CD4-positive, alpha-beta T cell treated with Interleukin-6 at 100 ng/mL for 8 hours (primary cell): ENCODE measurements at places on chromosomes 4 and X.

- DNase-seq = no peak
Measured at GRCh38 chr4:163988865-163989264, 494.4 kb downstream of the TMA16 start.

DNA sequence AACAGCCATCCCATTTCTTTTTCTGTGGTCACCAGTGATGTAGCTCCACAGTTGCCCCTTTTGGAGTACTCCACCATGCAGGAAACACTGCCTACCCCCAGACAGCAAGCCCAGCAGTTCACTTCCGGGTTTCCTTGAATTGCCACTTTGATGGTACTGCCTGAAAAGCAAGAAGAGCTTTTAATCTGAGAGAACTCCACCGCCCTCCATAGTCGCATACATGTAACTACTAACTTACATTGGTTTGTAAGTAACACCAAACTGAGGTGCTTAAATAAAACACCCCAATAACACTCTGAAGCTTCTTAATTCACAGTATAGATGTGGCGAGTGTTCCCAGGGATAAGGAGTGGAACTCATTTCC is 53.6 kb upstream of the HPSE start:
- DNase-seq = peak; percentile 50

DNA sequence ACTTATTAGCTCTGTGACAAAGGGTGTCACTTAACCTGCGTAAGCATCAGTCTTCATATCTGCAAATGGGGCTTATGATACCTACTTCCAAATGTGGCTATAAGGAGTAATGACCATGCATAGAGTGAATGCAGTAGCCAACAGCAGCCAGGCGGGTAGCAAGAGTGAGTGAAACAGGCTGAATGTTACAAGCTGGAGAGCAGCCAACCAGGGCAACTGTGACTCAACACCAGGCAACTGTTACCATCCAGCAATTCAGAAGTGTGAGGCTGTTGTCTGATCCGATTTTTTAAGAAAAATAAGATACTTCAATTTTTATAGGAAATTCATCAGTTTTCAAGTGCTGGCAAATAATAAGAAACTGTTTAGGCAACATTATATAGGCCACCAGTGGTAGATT is 270.2 kb upstream of the TAPT1 start:
- DNase-seq = no peak

GRCh38 chrX:40176351-40177116 is 78.8 kb upstream of the BCOR start:
- DNase-seq = peak; percentile 70

GRCh38 chr4:184499996-184500395 is 25.6 kb upstream of the IRF2 start:
- DNase-seq = no peak

DNA sequence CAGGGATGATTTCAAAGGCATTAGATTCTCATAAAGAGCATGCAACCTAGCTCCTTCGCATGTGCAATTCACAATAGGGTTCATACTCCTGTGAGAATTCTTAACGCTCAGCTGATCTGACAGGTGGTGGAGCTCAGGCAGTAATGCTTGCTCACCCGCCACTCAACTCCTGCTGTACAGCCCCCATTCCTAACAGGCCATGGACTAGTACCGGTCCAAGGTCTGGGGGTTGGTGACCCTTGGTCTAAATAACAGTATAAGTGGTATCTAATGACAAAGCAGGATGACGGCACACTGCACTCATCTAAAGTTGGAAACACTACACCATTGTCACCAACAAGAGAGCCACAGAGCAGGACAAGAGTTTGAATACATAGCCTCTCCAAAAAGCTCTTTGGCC is 28.5 kb downstream of the ADGRA3 start:
- DNase-seq = no peak

- DNase-seq = no peak
Measured at GRCh38 chrX:133868682-133869081, 116.7 kb downstream of the GPC3 start.

DNA sequence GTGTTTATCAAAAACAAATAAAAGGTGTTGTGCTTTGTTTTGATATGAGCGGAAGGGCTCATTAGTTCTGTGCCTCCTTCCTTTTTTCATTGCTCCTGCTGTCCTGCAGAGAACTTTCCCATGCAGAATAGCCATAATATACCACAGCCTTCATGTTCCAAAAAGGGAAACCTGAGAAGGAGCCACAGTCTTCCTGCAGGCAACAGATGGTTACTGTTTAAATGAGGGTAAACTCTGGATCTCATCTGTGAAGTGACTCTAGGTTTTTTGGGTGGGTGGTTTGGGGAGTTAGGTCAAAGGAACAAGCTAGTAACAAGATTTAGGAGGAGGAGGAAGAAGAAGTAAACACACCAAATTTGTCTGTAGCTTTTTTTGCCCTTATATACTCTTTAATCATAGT is 131.8 kb downstream of the BMPR1B start:
- DNase-seq = no peak

DNA sequence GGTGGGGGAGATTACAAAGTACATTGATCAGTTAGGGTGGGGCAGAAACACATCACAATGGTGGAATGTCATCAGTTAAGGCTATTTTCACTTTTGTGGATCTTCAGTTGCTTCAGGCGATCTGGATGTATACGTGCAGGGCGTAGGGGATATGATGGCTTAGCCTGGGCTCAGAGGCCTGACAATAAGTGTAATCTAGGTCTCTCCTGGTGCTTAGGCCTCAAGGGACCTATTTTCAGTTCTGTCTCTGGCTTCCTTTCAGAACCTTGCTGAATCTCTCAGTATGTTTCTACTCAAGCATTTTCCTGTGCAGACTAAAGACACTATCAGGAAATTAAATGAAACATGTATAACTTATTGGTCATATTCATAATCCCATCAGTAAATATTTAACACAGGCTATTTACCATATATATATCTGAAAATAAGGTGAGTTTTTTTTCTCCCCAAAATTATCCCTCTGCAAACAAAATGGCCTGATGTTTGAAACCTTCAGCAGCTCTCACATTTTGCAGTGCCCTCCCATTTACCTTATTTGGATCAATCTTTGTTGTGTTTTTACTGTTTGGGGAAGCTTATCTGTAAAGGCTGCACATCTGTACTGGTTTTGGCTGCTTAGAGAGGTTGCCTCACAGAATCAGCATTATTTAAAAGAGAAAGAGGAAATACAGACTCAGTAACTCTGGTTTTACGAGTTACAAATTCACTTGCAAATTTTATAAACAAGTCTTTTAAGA is 2.3 kb upstream of the ZCCHC4 start:
- no peak for DNase-seq

- DNase-seq = no peak
Measured at GRCh38 chr4:1964443-1964842, 44.3 kb downstream of the NELFA start.

GRCh38 chr4:41880840-41881831 is 54.1 kb upstream of the TMEM33 start:
- DNase-seq = no peak

DNA sequence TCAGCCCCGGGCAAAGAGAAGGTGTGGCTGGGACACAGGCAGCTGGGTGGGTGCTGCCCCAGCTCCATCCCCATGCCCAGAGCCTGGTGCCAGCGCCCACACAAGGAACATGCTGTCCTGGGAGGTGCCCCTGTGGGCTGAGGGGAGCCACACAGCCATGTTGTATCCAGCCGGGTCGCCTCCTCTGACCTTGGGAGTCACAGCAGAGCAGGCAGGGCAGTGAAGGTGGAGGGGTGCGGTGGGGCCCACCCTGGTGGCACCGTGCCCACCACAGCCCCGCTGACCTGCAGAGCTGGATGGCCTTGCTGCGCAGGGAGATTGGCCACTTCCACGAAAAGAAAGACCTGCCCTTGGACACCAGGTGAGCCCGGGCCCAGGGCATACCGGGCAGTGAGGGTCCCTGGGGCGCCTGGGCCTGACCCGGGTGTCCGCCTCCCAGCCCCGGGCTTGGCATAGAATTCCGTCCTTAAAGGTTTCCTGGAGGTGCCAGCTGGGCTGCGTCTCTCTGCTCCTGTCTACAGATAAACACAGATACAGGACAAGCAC is 18.7 kb upstream of the ADD1 start:
- no peak for DNase-seq

GRCh38 chrX:39869846-39870601 is 227.7 kb downstream of the BCOR start:
- peak; percentile 78 for DNase-seq

- no peak for DNase-seq
Measured at GRCh38 chr4:185912779-185913178, 100.8 kb upstream of the SORBS2 start.

DNA sequence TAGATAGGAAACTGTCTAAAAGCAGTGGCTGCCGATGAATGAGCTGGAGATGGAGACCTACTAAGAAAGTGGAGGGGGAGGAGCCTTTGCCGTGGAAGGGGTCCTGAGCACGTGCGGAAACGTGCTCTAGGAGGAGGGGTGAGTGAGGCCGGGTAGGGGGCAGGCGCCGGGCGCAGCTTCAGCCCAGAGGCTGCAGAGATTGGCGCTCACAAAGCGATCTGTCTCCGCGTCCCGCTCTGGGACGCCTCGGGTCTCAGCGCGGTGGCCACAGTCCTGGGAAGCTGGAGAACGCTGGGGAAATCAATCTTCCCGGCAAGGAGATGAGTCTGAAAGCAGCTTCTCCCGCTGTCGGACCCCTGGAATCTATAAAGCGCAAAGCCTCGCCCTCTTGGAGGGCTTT is 444 bp upstream of the ARHGAP6 start:
- DNase-seq = no peak

GRCh38 chrX:150200820-150201287 is 162.3 kb upstream of the MAMLD1 start:
- DNase-seq = peak; percentile 20

DNA sequence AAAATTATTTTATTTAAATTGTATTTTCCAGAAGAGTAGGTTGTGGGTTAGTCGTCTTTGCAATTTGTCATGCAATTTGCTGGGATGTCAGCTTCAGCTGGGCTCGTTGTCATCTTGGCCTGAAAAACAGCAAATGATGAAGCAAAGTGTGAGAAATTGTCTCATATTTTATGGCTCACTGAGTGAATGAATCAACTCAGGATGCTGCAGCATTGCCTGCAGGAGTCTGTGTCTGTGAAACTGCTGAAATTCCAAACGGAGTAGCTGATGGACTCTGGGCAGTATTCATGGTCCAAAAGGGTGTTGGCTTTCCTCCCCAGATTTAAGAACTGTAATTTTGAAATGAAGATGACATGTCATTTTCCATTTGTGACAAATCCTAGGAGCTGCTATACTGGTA is 37.2 kb downstream of the CXCL8 start:
- DNase-seq = no peak

GRCh38 chrX:135389243-135389642 is 32.5 kb upstream of the SMIM10L2A start:
- no peak for DNase-seq

- DNase-seq = no peak
Measured at GRCh38 chr4:144350706-144351105, 210.2 kb upstream of the GYPA start.

DNA sequence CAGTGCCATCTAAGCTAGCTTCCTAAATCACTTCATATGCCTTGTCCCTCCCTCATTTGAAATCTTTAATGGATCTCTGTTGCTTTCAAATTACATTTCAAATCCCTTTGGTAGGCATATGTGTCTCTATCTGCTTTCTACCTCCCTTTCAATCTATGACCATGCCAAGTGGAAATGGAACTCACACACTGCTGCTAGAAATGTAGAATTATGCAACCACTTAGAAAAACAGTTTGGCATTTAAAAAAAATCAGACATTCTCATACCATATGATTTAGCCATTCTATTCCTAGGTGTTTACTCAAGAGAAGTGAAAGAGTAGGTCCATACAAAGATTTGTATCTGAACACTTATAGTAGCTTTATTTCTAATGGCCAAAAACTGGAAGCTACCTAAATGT is 413.5 kb upstream of the INTU start:
- DNase-seq = no peak

GRCh38 chrX:24253030-24253429 is 60.8 kb downstream of the SUPT20HL2 start:
- no peak for DNase-seq

DNA sequence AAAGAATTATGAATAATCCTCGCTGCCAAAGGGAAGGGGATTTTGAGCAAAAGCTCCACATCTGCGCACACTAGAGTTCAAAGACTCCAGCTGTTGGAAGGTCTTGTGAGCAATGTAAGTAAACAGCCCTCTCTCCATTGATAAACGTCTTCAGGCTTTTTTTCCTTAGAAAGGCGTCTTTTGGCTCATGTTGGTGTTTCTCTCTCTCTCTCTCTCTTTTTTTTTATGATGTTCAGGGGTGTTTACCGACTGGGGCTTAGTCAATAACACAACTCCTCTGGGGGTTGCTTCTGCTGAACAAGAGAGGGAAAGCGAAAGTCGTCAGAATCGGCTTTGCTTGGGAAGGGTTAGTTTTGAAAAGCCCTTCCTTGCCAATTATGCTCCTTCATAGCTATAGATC is 53.2 kb upstream of the C1QTNF7 start:
- no peak for DNase-seq

GRCh38 chr4:69522554-69522953 is 26.8 kb upstream of the UGT2B4 start:
- no peak for DNase-seq

DNA sequence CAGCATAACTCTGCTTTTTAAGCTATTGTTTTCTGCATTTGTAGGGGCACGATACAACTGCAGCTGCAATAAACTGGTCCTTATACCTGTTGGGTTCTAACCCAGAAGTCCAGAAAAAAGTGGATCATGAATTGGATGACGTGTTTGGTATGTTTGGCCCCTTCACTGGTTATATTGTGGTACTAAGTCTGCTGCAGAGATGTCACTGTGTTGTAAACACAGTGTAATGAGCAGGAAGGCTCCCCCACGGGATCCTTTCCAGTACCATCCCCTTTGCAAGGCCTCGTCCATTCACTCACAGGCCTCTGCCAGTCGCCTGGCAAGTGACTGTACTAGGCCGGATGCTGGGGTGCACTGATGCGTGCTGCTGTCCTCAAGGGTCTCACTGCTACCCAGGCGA is 13.8 kb downstream of the CYP4V2 start:
- no peak for DNase-seq

GRCh38 chr4:115852767-115853091 is 739.3 kb upstream of the NDST4 start:
- DNase-seq = no peak

- no peak for DNase-seq
Measured at GRCh38 chr4:166252487-166253402, 379.7 kb downstream of the TLL1 start.

DNA sequence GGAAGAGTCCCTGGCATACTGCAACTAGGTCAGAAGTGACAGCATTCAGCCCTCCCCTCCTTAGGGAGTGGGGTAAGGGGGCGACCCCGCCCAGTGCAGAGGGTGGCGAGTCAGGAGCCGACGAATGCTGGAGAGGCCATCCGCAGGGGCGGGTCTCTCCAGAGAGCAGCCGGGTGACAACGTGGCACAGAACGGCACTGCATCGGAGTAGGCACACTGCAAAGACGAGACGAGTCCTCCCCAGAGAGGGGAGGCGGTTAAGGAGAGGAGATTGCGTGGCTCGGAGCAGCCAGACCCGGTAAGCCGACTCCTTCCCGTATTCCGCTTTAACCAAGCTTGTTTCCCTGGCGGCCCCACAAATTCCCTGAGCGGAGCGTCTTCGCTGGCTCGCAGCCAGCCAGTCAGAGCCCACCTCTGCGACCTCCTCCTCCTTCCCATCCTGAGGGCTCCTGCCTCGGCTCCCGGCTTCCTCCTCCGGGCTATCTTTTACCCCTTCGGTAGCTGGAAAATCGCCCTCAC is 54.9 kb downstream of the LINC00632 start:
- no peak for DNase-seq

GRCh38 chr4:105944540-105944939 is 49.3 kb downstream of the NPNT start:
- no peak for DNase-seq

GRCh38 chr4:122921300-122921699 is 1.1 kb downstream of the NUDT6 start:
- no peak for DNase-seq
